ENCODE measurements at places on chromosomes 13 and 19.
A peak's percentile ranks its signal among the peaks of the same experiment; 100 is the strongest.

DNA sequence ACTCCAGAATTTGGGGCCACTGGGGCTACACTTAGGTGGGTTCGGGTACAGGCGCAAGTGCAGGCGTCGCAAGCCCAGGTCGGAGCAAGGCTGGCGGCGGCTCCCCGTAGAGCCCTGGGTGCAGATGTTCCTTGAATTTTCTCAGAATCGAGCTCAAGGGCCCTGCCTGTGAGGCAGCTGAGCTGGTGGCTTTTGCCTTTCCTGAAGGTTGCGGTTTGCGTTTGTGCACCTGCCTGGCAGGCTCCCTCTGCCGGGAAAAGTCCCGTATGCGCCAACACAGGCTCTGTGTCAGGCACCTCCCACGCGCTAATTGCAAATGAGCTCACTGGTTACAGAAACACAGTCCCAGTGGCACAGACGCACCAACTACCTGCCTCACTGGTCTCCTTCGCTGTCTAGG, 5.9 kb downstream of the DOHH start:
- peak; percentile 79 for DNase-seq

DNA sequence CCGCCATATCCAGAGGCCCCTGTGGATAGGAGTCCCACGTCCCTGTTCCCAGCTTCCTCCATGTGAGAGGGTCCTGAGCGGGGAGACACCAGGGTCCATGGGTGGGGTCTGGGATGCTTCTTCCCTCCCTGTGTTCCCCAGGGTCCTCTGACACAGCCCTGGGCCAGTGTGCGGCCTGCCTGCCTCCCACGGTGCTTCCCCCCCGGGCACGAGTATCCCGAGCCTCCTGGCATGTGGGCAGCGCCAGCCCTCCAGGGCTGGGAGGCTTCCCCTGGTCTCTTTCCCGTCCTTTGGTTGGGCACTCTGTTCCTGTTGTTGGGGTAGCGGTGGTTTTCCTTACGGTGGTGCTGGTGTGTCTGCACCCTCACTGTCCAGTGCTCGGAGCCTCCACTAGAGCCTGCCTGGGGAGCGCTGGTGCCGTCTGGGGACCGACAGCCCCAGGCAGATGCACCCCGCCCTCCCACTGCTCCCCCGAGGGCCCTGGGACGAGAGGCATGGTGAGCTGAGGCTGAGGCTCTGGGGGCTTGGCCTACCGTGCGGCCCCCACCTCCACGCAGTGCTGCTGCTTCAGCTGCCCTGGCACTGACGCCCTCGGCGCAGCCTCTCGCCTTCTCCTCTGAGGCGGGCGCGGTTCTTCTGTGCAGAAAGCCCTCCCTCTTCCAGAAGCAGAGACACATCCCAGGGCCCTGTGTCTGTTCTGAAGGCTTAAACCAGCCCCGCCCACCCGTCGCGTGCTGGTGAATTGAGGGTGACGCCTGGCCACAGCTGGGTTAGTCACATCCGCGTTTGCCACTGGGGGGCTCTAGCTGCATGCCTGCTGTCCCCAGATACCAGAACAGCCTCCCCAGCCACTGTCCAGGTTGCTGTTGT, 27.9 kb downstream of the PLEKHJ1 start:
- DNase-seq = peak; percentile 30

GRCh38 chr13:60335531-60335930, 61.5 kb upstream of the TDRD3 start:
- no peak for DNase-seq

DNA sequence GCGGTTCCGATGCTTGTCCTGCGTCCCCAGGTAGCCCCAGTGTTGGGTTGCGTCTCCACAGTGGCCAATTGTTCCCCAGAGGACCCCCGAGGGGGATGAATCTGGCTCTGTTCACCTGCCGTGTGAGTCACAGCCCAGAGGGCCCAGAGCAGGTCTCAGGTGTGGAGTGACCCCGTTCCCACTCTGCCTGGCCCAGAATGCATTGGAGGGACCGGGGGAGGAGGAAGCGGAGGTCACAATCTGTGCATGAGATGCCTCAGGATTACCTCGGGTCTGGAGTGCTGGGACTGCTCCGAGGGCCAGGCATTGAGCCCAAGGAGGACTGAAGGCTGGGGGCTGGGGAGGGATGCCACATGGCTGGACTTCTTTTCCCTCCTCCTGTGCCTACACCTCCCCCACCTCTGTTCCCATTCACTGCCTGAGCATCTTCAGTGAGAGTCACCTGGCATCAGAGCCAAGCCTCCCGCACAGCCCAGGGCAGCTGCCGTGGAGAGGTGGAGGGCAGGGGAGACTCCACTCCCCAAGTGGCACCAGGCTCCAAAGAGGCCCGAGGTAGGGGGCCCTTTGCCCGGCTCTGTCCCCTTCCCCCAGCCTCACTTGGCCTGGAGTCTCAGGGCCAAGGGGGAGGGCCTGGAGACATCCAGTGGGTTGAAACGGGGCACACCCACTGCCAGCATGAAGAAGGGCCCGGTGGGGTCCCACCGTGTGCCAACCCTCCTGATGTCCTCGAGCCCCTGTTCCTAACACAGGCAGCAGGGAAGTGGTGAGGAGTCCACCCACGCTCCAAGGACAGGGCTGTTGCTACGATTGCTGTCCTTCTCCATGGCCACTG, 81.1 kb downstream of the CHST8 start:
- no peak for DNase-seq

DNA sequence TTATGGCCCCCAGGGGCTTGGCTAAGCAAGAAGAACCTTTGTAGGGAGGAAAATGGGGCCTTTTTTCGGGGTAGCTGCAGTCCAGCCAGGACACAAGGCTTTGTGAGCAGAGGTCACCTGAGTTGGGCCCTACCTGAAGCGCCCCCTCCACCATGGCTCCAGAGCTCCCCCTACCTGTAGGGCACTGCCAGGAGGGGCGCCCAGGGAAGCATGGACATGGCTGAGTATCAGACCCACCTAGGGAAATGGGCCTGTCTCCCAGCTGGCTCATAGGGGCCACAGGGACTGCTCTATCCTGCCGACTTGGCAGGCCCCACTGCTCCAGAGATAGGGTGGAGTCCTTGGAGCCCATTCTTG, 9.0 kb upstream of the CEBPA start:
- DNase-seq = peak; percentile 21

DNA sequence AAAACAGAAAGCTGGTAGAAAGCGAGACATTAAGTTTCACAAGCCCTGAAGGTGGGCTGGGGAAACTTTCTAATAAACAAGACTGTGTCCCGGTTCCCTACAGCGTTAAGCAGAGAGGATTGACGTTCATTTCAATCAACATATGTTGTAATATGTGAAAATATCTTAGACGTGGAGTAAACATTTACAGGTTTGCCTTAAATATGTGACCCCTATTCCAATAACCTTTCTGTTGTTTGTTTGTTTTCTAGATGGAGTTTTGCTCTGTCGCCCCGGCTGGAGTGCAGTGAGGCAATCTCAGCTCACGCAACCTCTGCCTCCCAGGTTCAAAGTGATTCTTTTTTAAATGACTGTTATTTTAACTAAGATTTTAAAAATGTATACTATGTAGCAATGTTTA, 526.2 kb downstream of the SUCLA2 start:
- no peak for DNase-seq

- no peak for DNase-seq
These were observed 48.1 kb upstream of the SERPINE3 start for GRCh38 chr13:51291341-51291740.

All from stimulated activated CD4-positive, alpha-beta T cell treated with anti-CD3 and anti-CD28 coated beads, Interleukin-15, amount 100 ng/mL, for 24 hours (primary cell).